T-helper 1 cell (primary cell): ENCODE measurements at places on chromosomes 7 and 10.

DNA sequence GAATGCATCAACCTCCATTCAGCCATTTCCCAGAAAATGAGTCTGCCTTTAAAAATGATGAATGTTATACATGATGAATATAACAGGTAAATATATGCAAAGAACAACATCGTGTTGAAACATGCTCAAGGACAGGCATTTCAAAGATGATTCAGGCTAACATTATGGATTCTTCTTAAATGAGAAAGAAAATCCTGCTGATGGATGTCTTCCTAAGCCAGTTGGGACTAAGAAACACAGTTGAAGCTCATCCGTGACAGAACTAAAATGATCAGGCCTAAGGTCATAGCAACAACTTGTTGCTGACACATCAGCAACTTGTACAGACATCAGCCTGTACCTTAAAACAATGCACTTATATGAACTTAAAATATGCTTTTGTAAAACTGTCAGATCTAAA, 267.9 kb downstream of the MAGI2 start:
- no peak for DNase-seq

GRCh38 chr7:26054386-26054785, 97.6 kb upstream of the NFE2L3 start:
- no peak for DNase-seq

DNA sequence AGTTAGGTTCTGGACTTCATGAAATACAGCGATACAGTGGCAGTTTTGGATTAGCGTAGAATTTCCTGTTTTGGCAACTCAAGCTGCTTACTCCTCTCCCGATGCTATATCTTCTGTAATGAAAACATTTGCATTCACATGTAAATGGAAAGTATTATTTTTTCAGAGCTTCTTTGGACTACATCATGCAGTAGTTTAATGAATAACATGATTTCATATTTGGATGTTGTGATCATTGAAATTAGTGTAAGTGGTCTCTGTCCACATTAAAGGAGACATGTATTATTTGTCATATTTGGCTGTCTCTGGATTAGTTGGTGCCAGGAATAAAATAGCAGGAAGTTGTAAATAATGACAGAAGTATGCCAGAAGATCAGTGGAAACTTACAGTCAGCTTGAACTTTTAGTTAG, 331.6 kb downstream of the GFRA1 start:
- no peak for DNase-seq

DNA sequence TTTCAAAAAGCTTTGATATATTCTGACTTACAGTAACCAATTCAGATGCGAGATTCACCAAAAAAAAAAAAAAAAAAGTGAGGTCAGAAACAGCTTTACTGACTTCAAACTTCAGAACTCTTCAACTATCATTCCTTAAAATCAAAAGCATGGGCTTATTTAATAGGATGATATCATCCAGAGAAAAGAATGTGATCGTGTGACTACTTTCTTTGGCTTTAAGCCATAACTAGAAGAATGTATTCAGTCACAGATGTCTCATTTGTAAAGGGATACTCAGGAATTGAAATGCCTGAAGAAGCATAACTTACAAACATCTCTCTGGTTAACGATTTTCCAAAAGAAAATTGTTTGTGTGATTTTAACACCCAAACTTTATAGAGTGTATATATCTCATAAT, 11.5 kb downstream of the TPK1 start:
- no peak for DNase-seq

- no peak for DNase-seq
Observed at GRCh38 chr7:105191331-105191730, 177.3 kb downstream of the KMT2E start.

DNA sequence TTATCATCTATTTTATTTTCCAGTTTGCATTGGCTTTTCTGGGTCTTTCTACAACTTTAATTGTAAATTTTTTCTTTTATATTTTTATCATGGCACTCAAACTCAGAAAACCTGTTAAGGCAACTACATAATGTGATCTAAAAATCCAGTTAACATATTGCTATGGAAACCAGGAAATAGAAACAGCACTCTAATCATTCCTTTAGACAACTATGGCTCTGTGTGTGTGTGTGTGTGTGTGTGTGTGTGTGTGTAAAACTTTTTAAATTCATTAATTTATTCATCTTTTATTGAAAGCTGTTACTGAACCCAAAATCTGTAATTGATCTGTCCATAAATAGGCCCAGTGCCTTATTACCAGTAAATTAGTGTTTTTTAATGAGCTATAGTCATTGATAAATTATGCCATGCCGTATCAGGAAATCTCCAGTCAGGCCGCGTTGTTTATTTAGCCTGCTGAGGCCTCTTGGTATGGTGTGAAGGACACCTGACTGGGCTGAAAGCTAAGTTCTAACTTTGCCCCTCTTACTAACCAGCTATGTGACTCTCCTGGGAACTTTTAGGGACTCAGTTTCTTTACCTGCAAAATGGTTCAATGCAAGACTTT, 1.5 kb upstream of the MET start:
- DNase-seq, result no peak
